ENCODE measurements at places on chromosomes 2 and 18.

DNA sequence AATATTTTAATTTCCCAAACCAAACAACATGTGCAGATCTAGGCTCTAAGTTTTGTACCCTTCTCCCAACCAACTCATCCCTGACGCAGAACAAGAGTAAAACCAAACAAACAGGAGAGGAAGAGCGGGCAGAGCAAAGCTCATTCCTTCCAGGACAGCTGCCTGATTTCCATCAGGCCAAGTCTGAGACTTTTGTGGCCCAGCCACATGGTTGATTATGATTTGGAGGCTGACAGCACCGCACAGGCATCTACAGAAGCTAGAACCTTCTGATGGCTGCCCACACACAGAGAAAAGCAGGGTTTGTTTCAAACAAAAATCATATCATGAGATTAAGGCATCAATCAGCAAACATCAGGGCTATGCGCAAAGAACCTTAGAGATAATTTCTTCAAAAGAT lies 262.6 kb downstream of the TNS1 start:
- no peak for DNase-seq

GRCh38 chr18:55007602-55008001 lies 48.3 kb upstream of the CCDC68 start:
- no peak for DNase-seq

DNA sequence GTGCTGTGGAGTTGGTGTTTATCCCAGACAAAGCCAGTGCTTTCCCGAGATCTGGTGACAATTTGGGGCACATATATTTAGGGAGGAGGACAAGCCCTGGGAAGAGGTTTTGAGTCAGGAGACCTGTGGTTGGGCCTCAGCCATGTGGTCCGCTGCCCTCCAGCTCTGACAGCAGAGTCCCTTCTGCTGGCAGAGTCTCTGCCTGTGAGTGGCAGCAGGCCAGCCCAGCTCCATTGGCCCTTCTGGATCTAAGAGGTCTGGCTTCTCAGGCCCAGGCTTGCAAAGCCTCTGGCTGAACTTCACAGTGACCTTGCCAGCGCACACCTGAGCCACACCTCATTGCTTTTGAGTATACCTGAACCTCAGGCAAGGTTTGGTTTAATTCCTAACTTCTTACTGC lies 115.3 kb downstream of the BCL2L11 start:
- no peak for DNase-seq

GRCh38 chr2:55587-56448 lies 9.5 kb upstream of the FAM110C start:
- no peak for DNase-seq

GRCh38 chr2:27730261-27730662 lies 41.3 kb upstream of the MRPL33 start:
- no peak for DNase-seq

DNA sequence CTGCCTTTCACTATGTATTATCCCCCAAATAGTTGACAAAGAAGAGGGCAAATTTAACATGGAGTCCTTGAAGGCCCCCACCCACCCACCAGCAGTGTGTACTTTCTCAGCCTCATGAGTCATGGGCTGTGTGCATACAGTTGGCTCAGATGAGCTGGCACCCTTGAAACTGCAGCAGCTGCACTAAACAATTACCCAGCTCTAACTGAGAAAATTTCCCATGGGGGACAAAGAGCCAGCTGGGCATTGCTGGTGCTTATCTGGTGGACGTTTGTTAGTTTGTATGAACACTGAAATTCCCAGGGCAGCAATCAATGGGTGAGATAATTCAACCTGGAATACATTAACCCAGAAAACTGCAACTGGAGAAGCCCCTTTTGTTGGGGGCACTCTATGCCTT lies 131.7 kb downstream of the GCA start:
- DNase-seq = no peak

DNA sequence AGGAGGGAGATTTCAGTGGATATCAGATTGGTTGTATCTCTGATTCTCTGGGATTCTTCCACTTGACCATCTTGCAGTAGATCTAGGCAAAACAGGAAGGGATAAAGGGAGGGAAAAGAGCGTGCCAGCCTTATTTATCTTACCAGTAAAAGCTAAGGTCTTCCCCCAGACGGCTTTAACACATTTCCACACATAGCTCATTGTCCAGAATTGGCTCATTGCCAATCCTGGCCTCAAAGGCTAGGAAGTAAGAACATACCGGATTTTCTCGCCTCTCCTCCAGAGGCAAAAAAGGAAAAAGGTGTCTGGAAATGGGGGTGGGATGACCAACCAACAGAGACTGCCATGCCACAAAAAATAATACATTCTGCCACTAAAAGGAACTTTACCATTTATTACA lies 411.6 kb upstream of the NRP2 start:
- DNase-seq = no peak

GRCh38 chr2:121038891-121039616 lies 245.9 kb downstream of the TFCP2L1 start:
- no peak for DNase-seq

- no peak for DNase-seq
These were observed 349.8 kb downstream of the TNS1 start for GRCh38 chr2:217652761-217653639.

- DNase-seq = no peak
These were observed 258.6 kb upstream of the RAB12 start for GRCh38 chr18:8350628-8351027.

DNA sequence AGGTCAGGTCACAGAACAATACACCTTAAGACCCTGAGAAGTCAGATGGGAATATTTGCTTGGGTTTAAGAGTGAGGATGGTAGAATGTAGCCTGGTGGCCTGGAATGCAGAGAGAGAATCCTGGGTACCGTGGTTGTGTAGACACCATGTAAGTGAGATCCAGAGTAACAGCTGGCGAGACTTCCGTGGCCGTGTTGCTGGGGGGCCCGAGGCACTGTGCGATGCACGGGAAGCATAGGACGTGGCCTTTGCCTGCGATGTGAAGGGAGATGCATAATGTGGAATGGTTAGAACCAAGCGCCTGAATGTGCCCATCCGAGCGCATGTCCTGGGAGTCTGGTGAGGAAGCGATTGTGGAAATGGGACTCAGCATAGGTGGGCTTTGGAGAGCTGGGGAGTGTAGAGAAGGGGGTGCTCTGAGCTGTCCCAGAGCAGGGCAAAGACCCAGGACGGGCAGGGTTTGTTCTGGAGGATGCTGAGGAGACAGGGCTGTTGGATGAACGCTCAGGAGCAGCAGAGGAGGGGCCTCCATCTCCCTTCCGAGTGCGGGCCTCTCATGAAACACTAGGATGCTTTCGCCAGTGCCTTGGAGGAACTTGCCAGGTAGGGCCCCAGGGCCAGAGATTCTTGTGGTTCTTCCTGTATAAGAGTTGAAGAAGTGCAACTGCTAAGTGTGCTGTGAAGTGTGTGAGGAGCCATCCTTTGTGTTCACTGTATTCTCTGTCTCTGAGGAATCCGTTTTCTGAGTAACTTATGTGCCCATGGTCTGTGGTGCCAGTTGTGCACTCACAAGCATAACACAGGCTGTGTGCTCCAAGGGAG lies 7.1 kb downstream of the RNF144A start:
- DNase-seq = no peak

GRCh38 chr18:23268641-23269040 lies 133.4 kb downstream of the CABLES1 start:
- no peak for DNase-seq

DNA sequence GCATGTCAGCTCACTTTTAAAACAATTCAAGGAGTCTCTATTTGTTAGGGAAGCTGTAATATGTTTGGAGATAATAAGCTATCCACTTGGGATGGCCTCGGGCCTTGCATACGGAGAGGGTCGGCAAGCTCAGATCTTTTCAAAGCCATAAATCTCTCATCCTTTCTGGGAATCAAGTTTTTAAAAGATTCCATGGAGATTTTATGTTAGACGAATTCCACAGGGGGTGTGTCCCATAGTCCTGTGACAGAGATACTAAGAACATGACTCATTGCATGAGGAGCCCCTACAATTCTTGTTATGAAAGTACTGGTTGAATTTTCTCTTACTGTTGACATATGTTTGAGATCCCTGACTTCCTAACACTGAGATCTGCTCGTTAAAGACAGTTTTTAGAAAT lies 108.7 kb downstream of the FEZ2 start:
- no peak for DNase-seq

- no peak for DNase-seq
These were observed 398.8 kb downstream of the CCDC85A start for GRCh38 chr2:56582570-56582969.

DNA sequence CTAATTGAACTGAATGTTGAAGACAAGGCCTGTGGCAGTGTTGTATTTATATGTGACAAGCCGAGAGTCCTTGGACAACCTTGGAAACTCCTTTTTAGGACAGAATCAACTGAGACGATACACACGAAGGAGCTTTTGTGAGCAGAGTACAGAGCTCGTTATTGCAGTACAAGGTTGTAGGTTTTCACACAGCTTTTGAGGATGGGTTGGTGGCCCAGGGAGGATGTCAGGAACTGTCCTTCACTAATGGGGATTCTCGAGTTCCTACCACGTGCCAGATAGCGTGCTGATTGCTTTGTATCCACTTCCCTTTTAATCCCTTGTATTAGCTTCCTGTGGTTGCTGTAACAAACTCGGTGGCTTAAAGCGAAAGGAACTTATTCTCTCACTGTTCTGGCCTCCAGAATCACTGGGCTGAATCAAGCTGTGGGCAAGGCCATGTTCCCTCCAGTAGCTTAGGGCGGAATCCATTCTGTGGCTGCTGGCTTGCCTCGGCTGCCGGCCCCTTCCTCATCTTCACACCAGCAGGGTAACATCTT lies 20.2 kb downstream of the INPP4A start:
- no peak for DNase-seq

- no peak for DNase-seq
These were observed 380.6 kb upstream of the NXPH2 start for GRCh38 chr2:139160836-139161235.

DNA sequence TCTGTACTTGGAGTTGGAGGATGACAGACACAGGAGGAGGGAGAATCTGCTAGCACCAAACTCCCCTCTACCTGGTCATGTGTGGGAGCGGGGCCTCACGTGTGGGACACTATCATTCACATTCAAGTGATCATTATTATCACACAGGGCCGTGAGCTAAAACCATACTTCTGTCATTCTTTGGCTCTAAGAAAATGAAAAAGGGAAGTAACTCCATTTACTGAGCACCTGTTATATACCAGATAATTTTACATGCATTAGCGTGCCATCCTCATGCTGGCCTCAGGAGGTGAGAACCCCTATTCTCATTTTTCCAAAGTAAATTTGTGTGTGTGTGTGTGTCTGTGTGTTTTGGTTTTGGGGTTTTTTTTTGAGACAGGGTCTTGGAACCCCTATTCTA lies 150.1 kb downstream of the GLI2 start:
- DNase-seq = no peak

- no peak for DNase-seq
These were observed 216.7 kb downstream of the TGIF1 start for GRCh38 chr18:3666526-3667254.

DNA sequence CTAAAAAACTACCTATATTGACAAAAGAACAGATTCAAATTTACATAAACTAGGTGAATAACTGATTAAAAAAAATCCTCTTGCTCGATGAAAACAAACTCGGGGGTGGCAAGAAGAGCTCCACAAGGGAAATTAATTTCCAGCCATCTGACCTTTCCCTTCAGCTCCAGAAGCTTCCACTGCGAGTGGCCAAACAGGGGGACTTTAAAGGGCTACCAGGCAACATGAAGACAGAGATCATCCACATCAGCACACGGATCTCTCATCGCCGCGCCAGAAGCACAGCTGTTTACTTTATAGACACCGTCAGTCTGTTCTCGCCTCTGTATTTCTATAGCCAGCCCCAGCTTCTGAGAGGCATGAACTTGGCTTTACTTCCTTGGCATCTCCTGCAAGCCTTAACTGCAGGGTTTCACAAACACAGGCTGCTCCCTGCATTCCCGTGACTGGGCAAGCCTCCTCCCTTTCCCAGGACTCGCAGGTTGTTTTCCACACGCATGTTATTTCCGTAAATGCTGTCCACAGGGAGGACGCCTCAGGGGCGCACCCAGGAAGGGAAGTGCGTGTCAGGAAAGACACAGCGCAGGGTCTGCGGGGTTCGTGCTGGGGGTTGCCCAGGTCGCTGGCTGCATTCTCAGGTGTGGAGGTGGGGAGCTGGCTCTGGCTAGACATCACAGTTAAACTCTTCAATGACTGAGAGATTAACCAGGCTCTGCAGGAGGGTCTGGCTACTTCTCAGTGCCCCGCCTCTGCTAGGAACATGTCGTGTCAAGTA lies 85.0 kb downstream of the USP40 start:
- DNase-seq = no peak

GRCh38 chr2:105746177-105747080 lies 1.7 kb downstream of the NCK2 start:
- peak; percentile 92 for DNase-seq

DNA sequence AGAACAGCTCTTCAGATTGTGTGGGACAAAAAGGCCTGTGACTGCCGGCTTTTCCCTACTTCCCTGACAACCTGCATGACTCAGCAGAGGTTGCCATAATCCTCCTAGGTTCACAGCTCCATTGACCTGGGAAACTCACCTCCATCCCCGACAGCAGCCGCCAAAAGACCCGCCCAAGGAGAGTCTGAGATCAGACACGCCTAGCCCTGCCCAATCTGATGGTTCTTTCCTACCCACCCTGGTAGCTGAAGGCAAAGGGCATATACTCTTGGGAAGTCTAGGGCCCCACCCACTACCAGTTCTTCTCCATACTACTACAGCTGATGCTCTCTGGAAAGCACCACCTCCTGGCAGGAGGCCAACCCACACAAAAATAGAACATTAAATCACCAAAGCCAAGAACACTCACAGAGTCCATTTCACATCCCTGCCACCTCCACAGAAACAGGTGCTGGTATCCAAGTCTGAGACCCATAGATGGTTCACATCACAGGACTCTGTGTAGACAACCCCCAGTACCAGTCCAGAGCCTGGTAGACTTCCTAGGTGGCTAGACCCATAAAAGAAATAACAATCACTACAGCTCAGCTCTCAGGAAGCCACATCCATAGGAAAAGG lies 140.6 kb downstream of the NETO1 start:
- no peak for DNase-seq

- DNase-seq = no peak
These were observed 87.2 kb downstream of the ESCO1 start for GRCh38 chr18:21513292-21513691.

GRCh38 chr2:43774617-43775016 lies 778 bp downstream of the DYNC2LI1 start:
- DNase-seq = no peak

DNA sequence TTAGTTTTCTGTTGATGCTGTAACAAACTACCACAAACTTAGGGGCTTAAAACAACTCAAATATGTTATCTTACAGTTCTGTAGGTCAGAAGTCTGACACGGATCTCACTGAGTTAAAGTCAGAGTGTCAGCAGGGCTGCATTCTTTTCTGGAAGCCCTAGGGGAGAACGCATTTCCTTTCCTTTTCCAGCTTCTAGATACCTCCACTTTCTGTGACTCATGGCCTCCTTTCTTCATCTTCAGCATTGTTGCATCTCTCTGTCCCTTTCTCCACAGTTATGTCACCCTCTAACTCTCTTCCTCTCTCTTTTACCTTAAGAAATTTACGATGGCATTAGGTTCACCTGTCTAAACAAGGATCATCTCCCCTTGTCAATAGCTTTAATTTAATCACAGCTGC lies 13.3 kb upstream of the PPP4R1 start:
- DNase-seq = no peak

GRCh38 chr18:57921708-57922107 lies 118.6 kb upstream of the ATP8B1 start:
- DNase-seq = no peak

Data from stimulated activated CD4-positive, alpha-beta T cell treated with anti-CD3 and anti-CD28 coated beads, Interleukin-1b, Interleukin-23, amount 100 ng/mL, for 24 hours (primary cell).